ENCODE measurements at places on chromosomes 7 and 10.

- no peak for DNase-seq
These were observed 304.3 kb downstream of the PTPRN2 start for GRCh38 chr7:158283016-158283974.

DNA sequence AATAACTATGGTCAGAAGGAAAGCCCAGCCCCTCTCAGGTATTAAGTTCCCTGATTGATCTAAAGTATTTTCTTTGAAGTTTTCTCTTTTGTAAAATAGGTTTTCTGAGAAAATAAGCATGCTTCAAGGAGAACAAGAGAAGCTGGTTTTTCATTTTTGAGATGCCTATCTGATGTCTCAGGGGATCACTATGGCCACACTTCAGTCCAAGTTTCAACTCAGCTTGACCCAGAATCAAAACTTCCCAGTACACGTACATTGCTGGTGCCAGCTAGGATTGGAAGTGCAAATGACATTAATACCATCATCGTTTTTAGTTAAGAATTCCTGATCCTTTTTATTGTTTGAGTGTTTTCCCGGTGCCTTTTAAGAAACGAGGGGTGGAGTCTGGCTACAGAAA is 7.2 kb downstream of the ITIH5 start:
- DNase-seq, result no peak

DNA sequence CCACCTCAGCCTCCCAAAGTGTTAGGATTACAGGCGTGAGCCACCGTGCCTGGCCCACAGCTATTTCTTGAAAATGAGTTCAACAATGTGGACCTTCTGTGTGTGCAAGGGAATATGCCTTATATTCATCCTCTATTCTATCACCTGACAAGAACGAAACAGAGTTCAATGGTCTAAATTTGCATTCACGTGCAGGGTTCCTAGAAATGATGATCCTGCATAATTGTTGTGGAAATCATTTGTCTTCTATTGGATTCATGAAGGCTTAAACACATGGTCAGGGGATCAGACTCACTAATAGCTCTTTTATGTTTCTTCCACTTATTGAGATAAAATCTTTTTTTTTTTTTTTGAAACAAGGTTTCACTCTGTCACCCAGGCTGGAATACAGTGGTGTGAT is 23.7 kb downstream of the PAPSS2 start:
- DNase-seq, result no peak

- DNase-seq, result no peak
These were observed 11.2 kb downstream of the CASP2 start for GRCh38 chr7:143299346-143299745.

DNA sequence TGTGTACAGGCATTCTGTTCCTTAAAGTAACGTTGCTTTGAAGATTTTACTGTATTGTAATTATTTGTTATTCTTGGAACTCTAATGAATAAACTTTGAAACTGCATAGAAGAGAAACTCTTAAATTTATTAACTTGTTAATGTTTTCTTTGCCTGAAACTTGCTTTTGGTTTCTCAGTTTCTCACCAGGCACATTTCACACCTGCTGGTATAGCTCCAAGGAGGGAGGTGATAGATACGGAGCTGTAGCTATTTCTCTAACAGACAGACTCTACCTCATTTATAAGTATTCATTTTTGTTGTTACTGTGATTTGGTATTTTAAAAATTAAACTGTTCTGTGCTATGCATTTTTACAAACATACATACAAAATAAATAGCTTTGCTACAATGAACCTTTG is 32.7 kb downstream of the R3HCC1L start:
- no peak for DNase-seq

- DNase-seq, result no peak
These were observed 42.2 kb downstream of the SUFU start for GRCh38 chr10:102545997-102546396.

- DNase-seq, result no peak
These were observed 5.1 kb downstream of the UBE3C start for GRCh38 chr7:157143788-157144187.

All from GM13976 (cell line).